Activated T-cell treated with anti-CD3 and anti-CD28 coated beads, Interleukin-2, amount 50 U/mL, for 72 hours (primary cell): ENCODE measurements at places on chromosomes 7 and 10.
A peak's percentile ranks its signal among the peaks of the same experiment; 100 is the strongest.

DNA sequence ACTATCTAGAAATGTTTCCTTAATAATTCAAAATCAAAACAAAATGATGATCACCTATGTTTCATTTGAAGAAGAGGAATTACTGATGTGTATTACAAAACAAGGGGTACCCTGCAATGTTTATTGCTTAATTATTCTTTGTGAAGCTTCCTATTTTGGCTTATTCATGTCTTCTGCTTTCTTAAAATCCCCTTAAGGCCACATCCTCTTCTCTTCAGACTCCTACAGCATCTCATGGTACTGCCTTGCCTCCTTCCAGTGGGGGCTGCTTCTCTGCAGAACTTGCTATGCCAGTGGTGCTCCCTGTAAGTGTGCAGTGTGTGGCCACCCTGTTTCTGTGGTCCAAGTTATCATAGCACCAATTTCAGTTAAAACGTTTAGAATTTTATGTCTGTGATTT lies 35.0 kb downstream of the CCDC146 start:
- peak; percentile 16 for DNase-seq

- no peak for DNase-seq
These were observed 172.0 kb downstream of the MAGI2 start for GRCh38 chr7:79281426-79281825.

DNA sequence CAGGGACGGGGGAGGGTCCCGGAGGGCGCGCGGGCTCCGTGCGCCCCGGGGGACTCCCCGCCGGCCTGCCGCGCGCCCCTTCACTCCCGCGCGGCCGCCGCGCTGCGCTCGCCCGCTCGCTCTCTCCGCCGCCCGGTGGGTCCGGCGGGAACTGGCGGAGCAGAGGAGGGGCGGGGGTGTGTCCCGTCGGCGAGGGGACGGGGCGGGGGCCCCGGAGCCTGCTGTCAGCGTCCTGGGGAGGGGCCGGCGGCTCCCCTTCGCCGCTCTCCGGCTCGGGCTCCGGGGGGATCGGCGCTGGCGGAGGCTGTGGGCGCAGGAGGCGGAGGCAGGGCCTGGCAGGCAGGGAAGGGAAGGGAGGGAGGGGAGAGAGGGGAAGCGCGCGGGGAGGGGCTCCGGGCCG lies at the start of gene SH3PXD2A:
TSS of gene SH3PXD2A (minus strand) at position 153 of the 400 bp plus-strand sequence. CDS start 310 bp downstream, outside the sequence.
- DNase-seq = peak; percentile 38

GRCh38 chr7:71325151-71325550 lies 193.2 kb downstream of the GALNT17 start:
- no peak for DNase-seq

- DNase-seq = peak; percentile 82
These were observed 128.5 kb downstream of the MAD1L1 start for GRCh38 chr7:2104107-2104710.

GRCh38 chr10:124491105-124491504 lies 29.5 kb downstream of the LHPP start:
- no peak for DNase-seq
